GM12865 (cell line): ENCODE measurements at places on chromosomes 7 and 10.

DNA sequence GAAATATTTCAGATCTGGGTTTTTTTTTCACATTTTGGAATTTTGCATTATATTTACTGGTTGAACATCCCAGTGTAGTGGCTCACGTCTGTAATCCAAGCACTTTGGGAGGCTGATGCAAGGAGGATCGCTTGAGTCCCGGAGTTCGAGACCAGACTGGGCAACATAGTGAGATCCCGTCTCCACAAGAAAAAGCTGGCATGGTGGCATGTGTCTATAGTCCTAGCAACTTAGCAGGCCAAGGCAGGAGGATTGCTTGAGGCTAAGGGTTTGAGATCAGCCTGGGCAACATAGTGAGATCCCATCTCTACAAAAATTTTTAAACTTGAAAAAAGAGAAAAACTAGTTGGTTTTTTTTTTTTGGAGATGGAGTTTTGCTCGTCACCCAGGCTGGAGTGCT lies 6.0 kb downstream of the RFC2 start:
- DNase-seq = no peak

DNA sequence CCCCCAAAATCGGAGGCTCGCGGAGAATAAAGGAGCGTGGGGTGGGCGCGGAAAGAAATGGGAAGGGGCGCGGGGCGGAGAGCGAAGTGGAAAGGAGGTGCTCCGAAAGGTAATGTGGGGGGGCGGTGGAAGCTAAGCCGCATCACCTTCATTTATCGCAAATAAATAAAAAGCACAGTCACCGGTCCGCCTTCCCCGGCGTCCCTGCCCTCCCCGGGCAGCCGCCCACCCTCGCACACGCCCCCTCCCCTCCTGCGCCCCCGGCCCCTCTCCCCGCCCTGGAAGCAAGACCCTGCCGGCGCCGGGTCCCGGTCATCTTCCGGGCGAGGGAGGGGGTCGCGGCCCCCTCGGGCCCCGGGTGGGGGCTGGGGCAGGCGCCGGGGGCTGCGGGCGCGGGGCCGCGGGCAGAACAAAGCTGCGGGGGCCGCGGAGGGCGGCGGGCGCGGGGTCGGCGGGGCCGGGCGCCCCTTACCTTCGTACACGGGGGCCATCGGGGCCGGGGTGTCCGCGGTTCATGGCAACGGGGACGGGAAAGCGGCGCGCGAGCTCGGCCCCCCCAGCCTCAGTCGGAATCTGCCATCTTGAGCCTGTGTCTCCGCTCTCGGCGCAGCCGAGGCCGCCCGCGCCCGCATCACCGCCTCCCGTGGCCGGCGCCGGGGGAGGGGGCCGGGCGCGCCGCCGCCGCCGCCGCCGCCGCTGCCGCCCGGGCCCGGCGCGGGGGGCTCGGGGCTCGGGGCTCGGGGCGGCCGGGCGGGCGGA lies 486 bp downstream of the HIPK2 start:
- no peak for DNase-seq

DNA sequence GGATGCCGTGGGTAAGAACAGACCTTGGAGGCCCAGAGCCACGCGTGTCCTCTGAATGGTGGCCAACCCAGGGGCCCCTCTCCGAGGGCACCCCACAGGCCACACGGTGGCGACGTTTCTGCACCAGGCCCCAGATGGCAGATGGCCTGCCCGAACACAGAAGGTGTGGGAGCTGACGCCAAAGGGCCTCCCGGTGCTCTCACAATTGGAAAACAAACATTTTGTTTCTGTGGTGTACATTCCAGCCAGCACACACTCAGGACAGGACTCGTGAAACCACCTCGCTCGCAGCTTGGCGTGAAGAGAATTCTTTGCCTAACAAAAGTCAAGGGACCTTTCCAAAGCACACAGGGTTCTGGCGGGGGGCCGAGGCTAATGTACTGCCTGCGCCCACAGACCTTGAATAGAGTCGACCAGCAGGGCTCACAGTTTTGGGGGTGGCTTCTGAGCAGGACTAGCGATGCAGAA lies 112.1 kb downstream of the FAM53B start:
- DNase-seq = no peak

DNA sequence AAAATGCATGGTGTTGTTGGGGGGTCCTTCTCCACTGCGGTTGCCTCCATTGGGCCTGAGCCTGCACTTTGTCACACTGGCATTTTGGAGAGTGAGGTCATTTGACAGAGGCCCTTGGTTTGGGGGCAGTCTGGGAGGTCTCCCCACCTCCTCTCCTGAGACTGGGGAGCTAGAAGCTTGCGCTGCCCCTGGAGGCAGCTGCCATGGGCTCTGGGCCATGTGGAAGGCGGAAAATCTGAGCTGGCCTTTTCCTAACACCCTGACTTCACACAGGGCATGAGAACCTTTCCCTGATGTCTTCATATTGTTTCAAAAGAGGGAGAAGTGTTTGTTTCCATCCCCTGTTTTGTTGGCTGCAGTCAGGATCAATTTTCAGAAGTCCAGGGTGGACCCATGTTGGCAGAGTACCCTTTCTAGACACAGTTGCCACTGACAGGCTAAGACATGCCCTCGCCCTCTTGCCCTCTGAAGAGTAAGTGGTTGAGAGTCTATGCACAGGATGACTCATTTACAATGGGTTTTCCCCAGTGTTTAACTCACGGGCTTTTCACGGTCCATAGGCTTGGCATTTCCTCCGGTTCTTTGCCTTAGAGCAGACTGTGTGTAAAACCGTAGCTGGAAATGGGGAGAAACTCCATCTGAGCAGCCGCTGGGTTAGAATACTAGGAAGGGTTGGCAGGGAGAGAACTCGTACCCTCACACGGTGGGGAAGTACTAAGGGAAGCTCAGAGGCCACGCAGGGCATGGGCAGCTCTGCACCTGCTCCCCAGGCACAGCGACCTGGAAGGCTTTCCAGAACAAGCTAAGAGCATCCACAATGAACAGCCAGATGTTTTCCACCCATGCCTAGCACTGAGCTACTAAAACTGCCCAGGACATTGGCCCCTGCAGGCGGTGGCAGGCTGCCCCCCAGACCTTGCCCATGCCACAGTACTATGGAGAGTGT lies 655.0 kb downstream of the SDK1 start:
- peak; percentile 31 for DNase-seq

GRCh38 chr10:67487906-67488619 lies 207.9 kb downstream of the CTNNA3 start:
- no peak for DNase-seq

GRCh38 chr7:1961701-1962276 lies 271.0 kb downstream of the MAD1L1 start:
- DNase-seq = peak; percentile 79

DNA sequence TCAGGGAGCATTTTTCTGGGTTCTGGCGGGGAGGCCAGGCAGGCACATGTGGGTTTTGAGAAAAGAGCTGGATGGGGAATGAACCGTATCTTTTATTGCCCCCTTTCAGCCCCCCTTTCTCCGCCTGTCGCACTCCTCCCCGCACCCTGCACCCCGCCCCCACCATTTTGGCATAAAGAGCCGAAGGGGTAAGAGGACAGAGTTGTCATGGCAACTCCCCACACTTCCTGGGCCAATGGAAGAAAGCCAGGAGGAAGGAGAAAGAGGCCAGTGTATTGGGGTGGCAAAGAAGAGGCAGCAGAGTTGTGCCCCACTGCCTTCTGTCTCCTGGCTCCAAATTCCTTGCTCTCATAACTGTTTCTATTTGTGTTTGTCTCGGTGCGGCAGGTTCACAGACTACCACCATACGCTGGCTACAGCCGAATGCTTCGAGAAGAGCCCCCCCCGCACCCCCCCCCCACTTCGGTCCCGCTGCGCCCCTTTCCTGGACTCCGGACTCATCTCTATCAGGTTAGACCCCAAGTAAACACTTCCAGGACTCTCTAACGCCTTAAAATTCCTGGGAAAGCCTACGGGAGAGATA lies 3.4 kb downstream of the KCNIP2 start:
- peak; percentile 47 for DNase-seq

DNA sequence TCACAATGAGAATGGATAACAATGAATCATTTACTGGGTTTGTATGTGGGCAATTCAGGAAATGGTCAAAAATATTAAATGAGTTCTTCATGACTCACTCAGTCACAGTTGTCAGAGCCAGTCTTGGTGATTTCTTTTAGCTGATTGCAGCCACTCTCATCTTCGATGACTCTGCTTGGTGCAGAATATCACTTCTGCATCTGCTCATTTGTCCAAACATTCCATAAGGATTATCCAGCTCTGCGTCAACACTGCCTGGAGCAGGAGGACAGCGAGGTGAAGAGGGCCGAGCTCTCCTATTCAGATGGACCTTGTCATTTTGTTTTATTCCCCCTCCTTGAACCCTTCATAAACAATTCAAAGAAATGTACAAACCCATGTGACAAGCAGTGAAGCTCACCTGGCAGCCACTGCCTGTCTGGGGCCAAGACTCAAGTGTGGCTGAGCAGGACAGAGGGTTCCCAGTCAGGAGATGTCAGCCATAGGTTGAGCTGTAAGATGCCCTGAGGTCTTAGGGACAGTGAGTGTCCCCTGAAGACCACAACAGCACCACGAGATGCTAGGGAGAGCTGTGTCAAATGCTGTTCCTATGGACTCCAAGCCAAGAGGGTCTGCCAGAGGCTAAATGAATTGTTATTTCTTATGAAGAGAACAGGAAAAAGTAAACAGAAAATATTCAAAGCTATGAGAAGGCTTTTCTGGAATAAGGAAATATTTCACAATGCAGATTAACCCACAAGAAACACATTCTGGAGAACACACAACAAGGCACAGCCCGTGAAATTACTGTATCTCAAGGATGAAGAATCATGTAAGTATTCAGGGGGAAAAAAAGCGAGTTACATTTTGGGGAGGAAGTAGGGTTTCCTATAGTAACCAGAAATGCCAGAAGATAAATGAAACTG lies 33.1 kb upstream of the EGFR start:
- no peak for DNase-seq

DNA sequence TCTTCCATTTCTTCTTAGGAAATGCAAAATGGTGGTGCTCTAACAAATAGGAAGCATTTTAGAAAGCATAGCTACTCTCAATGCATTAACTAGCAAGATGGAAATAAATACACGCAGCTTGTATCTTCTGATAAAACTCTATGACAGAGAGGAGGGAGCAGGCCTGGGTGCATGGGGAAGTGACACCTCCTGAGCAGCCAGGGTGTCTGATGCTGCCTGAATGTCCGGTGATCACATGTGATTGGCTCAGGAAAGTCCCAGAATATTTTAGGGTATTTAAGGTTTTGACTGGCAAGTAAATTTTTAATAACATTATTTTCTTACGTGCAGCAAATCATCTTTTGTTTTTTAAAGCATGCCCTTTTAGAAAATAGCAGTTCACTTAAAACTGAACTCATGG lies 261.0 kb upstream of the KLF6 start:
- DNase-seq = peak; percentile 43

DNA sequence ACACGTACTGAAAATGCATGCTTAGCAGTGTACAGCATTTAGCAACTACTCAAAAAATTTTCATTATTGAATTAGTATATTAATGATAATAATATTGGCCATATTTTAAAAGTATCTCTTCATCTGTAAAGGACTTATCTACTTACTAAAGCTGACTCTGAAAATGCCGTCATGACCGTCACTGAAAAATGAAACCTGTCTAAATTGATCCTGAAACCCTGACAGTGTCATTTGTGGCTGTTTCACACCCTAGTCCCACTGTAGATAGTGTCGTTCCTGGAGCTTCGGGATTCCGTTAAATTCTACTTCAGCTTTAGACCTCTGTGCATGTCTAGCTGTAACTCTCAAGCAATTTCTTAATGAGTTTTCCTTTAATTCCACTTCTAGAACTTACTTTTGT lies 35.8 kb upstream of the EZH2 start:
- DNase-seq = peak; percentile 63

DNA sequence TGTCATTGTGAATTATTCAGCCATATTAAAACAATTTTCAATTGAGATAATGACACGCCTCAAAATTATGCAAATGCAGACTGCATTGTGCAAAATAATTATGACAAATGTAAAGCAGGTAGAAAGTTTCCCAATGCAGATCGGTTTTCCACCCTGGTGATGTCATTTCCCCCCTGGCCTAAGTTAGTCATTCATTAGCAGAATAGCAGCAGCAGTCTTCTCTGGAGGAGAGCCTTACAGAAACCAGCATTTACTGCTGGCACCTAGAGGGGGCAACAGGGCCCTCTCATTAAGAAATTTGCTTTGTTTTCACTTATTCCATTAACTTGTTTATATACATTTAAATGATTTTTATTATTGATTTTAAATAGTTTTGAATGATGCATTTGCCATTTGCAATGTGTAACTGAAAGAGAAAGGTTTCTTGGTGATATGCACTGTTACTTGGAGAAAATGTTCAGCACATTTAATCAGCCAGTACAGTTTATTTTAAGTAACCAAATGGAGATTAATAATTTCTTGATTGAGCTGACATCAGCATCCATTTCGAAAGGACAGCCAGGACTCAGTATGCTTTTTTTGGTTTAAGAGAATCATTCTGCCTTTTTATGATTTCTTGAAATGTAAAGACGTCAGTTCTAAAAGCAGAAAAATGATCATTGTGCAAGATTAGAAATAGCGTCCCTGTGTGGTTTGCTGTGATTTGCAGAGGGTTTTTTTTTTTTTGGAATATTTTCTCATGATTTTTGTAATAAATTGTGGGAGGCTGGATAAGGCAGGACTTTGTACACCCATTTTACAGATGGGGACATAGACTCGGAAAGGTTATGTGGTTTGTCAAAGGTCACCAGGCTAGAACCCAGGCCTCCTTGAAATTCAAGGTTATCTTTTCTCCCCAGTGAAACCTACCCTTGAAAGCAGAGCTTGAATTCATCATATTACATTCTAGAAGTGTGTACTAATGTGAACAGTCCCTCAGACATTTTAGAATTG lies 3.5 kb downstream of the ARID5B start:
- peak; percentile 74 for DNase-seq

GRCh38 chr10:79192677-79193003 lies 123.9 kb downstream of the ZMIZ1 start:
- no peak for DNase-seq

DNA sequence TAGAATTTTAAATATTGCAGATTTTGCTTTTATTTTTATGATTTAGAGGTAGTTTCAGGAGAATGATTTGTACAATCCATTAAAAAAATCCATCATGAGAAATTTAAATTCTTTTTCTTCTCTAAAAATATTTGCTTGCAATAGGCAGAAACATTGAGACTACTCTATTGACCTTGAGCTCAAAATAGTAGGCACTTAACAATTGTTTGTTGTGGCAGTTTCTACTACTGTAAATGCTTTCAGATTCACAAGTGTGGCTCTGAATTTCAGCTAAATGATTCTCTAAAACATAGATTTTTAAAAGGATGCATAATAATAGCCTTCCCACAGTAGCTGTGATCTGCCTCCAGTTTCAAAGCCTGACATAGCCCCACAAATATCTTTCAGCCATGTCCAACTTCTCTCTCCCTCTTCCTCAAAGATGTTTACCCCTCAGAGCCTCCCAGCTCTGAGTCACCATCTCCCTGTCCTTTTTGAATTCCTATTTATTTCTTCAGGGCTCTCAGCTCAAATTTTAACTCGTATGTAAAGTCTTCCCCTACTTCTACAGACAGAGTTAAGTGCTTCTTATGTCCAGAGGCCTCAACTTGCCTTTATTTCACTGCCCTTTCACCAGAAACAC lies 160.5 kb downstream of the AOAH start:
- DNase-seq = no peak

DNA sequence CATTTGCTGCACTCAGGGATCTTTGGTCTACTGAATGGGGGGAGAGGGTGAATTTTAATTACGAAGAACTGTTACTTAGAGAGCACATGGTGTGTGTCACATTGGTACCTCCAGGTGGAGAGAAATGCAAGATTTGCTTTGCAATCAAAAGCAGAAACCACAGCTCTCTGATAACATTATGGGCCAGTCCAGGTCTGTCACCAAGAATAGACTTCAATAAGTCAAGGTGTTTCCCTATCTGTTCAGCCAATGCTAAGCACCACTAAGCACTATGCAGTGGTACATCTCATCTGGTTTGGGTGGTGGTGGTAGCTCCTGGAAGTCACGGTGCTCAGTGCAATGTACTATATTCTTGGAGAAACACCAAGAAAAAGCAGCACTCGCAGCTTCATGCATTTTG lies 119.6 kb upstream of the AFAP1L2 start:
- DNase-seq = no peak
